H4 (cell line): ENCODE measurements at places on chromosomes 4 and X.

GRCh38 chrX:110734271-110734670 lies 61.3 kb downstream of the CHRDL1 start:
- DNase-seq: no peak

GRCh38 chr4:74999714-75000309 lies 66.9 kb downstream of the PARM1 start:
- no peak for DNase-seq

DNA sequence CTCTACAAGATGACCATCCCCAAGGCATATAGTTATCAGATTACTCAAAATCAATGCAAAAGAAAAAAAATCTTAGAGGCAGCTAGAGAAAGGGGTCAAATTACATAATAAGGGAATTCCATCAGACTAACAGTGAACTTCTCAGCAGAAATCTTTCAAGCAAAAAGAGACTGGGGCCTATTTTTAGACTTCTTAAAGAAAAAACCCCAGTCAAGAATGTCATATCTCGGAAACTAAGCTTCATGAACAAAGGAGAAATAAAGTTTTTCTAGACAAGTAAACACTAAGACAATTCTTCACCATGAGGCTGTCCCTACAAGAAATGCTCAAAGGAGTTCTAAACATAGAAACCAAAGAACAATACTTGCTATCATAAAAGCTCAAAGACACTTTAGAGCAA lies 51.7 kb downstream of the RAB28 start:
- no peak for DNase-seq

GRCh38 chrX:154019633-154020528 lies at the start of gene IRAK1:
Gene IRAK1, minus strand, starts transcription at chrX:154019902. Its CDS starts 90 bp downstream, at chrX:154019812.
- no peak for DNase-seq

GRCh38 chr4:1377606-1378261 lies 28.5 kb downstream of the NKX1-1 start:
- no peak for DNase-seq

GRCh38 chr4:91887926-91888325 lies 415.8 kb upstream of the GRID2 start:
- DNase-seq: no peak

DNA sequence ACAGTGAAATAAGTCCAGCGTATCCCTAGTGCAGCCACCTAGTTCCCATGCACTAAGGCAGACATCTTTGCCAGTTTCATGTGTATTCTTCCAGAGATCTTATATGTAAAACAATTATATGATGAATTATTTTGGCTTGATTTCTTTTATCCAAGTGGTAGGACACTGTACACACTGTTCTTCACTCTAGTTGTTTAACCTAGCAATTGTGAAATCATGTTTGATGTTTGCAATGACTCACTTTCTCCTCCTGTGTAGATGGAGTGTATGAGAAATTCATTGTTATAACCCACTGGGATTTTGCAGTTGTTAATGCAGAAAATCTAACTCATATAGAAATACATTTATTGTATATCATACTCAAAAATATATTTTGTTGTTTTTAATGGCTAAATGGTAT lies 17.5 kb upstream of the TBC1D1 start:
- DNase-seq: peak; percentile 31

GRCh38 chr4:10013722-10014121 lies 7.6 kb downstream of the SLC2A9 start:
- peak; percentile 42 for DNase-seq

DNA sequence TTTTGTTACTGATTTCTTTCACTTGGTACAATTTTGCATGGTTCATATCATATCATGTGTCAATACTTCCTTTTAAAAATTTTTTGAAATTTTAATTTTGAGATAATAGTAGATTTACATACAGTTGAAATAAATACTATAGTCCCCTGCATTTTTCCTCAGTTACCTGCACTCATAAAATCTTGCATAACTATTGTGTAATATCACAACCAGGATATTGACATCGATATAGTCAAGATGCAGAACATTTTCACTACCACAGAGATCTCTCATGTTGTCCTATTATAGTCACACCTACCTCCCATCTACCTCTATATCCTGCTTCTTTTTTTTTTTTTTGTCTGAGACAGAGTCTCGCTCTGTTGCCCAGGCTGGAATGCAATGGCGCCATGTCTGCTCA lies 36.7 kb upstream of the MSN start:
- no peak for DNase-seq

DNA sequence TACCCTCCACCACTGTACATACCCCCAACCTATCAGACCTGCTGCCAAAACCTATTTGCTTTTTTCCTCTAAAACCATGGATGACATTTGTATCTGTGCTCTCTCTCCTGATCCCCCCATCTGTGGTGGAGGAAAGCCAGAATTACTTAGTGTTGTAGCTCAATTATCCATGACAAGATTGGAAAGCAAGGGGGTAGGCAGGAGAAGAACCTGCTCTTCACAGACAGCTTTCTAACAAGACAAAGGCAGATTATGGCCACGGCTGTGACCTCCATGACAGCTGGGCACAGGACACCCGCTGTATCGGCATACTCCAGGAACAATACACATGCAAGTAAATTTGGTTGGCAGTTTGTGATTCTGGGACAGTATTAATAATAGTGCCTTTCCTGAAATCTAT lies 186.7 kb downstream of the ENOX2 start:
- DNase-seq: no peak

DNA sequence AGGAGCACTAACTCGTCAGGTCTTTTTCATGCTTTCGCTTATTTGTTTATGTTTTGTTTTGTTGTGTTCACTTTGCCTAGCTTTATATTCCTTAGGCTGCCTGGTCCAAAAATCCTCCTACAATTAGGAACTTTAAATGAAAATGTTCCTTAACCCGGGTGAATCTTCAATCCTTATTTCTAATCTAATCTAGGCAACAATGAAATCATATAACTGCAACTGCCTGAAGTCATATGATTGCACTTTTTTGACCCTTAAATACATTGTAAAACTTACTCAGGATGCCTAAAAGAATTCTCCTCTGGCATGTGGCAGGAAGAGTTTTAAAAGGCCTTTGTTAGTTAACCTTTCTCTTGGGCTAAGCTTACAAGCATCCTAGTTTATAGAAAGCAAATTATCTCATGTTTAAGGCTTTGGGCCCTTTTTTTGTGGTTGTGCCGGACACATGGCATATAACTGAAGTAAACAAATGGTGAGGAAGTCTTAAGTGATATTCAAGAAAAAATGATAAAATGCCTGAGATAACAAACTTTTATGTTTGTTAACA lies 279.4 kb downstream of the FAT4 start:
- no peak for DNase-seq

GRCh38 chrX:108558217-108558616 lies 118.6 kb downstream of the COL4A5 start:
- DNase-seq: no peak
